Astrocyte of the spinal cord (primary cell): ENCODE measurements at places on chromosomes 2 and 18.

DNA sequence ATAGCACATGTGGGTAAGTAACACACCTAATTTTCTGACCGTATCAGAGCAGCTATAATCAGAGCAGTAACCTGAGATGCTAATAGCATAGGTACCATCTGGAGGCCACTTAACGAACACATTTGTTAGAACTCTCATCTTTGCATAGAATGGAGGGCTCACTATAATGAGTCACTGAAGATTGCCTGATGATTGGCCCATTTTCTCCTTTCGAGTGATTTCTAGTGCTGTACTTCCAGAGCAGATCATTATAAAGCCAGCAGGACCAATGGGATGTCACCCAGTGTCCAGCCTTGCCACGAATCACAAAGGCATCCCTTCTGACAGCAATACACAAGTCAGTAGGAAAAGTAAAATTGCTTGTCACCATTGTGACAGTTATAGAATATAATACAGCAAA lies 81.7 kb upstream of the REV1 start:
- DNase-seq = no peak

- DNase-seq = peak; percentile 32
Measured at GRCh38 chr2:33372940-33373553, 103.4 kb upstream of the RASGRP3 start.

DNA sequence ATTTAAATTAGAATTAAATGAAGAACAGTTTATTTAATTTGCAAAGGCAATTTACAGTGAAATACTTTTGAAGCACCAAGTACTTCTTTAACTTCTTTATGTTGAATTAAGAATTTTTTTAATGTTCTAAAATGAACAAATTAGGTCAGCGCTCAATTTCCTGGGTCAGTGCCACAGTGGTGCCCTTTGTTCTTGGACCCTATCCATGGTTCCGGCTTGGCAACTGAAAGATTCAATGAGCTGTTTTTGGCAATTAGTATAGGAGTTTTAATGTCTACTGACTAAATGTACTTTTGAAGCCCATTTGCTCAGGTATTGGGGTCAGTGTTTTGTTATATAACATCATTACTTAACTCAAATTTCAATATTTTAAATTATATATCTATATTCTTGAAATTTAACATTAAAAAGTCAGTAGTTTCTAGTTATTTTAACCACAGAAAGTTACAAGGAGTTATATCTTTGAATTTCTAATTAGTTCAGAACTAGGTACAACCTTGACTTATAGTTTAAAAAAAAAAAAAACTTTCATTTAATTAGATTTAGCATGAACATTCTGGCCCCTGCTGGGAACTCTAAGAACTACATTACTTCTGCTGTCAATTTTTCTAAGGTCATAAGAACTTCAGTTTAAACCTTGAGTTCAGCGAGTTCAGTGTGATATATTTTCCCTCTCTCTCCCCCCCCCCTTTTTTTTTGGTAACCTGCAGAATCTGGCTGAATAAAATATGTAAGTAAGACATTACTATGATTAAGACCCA lies 7.6 kb upstream of the MSTN start:
- DNase-seq = peak; percentile 80

- peak; percentile 57 for DNase-seq
Measured at GRCh38 chr2:75465317-75465984, 95.3 kb downstream of the EVA1A start.

- no peak for DNase-seq
Measured at GRCh38 chr2:100520224-100520623, 42.6 kb upstream of the PDCL3 start.

GRCh38 chr2:181371195-181371594 lies 86.0 kb upstream of the ITGA4 start:
- no peak for DNase-seq

- no peak for DNase-seq
Measured at GRCh38 chr2:125874564-125874963, 781.4 kb upstream of the GYPC start.

- DNase-seq = no peak
Measured at GRCh38 chr2:208983486-208983885, 440.4 kb upstream of the MAP2 start.

DNA sequence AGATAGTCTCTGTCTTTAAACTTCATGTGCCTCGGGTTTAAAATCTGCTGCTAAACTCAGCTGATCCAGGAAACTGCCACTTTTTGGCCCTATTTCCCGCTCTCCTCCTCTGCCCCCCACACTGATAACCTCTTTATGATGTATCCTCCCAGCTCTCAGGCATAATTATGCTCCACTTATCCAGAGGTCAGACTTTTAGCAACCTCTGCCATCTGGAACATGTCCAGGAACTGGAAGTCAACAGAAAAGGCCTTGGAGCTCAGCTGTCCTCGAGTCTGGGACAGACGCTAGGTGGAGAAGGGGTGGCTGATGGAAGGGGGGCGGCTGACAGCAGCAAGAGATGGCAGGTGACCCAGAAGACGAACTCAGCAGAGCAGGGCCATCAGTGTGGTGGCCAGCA lies 41.2 kb downstream of the ASAP2 start:
- no peak for DNase-seq

DNA sequence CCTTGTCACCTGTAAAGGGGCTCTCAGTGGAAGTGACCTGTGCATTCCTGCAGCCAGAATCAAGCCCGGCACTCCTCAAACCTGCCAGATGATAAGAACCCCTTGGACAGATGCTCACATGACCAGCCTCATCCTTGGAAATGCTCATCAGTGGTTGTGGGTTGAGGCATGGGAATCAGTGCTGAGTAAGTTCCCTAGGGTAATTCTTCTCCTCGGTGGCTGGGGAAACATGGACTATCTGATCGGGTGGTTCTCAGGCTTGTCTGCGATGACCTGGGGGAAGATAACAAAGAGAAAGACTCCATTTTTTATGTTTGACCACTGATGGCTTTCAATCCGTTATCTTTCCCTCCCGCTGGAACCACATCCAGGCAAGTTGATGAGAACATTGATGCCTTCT lies 84.0 kb downstream of the SPP2 start:
- DNase-seq = no peak
